ENCODE measurements at places on chromosomes 2 and 18.

- no peak for DNase-seq
Measured at GRCh38 chr2:68911246-68911645, 40.0 kb upstream of the BMP10 start.

- DNase-seq: no peak
Measured at GRCh38 chr18:70468861-70469547, 180.2 kb downstream of the SOCS6 start.

DNA sequence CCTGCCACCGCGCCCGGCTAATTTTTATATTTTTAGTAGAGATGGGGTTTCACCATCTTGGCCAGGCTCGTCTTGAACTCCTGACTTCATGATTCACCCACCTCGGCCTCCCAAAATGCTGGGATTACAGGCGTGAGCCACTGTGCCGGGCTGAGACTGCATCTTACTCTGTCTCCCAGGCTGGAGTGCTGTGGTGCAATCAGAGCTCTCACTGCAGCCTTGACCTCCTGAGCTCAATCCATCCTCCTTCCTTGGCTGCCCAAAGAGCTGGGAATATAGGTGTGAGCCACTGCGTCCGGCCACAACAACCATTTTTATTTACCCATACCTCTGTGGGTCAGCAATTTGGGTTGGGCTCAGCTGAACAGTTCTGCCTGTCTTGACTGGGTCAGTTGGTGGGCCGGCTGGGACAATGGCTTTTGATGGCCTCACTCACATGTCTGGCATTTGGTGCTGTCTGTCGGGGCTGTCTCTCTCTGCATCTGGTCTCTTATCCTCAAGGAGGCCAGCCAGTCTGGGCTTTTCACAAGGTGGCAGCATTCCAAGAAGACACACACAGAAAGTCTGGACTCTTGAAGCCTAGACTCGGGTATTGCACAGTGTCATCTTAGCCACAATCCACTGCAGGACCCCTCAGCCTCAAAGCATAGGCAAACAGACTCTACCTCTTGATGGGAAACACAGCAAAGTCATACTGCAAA lies 116.8 kb upstream of the GATA6 start:
- no peak for DNase-seq

DNA sequence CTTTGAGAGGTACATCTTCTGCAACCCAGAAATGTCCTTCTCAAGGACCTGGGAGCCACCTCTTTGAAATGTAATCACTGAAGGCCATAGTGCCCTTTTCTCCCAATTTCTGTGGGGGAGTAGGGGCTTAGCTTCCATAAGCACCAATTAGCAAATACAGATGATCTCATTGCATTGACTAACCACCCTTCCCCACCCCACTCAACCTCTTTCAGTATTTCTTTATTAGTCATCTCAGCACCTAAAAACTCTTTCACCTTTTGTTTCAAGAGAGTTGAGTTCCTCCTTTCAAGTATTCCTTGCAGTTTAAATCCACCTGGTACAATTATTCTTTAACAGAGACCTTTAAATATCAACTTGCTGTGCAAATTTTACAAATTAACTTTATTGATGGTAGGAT lies 1011.8 kb upstream of the CDH2 start:
- DNase-seq: no peak

GRCh38 chr2:1931003-1931914 lies 186.9 kb upstream of the PXDN start:
- DNase-seq: no peak

DNA sequence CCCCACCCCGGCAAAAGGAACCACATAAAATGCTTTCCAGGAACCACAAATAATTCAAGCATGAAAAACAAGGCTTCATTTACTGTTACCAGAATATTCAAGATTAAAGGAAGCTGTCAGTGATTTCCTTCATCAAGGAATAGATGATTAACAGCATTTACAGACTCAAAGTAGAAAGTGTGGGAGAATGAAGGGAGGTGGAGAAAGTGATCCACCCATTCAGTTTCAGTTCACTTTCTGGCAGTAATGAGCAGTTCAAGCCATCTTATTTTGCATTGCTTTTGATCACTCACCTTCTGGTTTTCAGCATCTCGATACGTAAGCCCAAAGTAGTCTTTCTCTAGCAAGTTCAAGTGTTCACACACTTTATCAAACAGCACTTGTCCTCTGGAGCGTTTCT lies 99.0 kb downstream of the EPB41L3 start:
- no peak for DNase-seq

DNA sequence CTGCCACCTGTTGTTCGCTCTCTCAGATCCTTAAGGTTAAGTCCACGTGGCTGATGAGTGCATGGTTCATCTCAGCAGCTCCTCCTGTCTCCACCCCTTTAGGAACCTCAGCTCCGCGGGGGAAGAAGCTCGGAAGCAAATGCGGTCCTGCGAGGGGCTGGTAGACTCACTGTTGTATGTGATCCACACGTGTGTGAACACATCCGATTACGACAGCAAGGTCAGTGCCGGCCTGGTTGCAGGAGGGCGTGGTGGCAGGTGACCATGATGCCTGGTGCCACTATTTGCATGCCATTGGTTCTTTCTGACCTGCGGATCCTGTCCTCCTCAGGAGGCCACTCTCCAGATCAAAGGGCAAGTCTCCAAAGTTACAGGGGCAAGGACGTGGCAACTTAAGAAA lies 133.9 kb upstream of the DAPL1 start:
- DNase-seq: no peak

DNA sequence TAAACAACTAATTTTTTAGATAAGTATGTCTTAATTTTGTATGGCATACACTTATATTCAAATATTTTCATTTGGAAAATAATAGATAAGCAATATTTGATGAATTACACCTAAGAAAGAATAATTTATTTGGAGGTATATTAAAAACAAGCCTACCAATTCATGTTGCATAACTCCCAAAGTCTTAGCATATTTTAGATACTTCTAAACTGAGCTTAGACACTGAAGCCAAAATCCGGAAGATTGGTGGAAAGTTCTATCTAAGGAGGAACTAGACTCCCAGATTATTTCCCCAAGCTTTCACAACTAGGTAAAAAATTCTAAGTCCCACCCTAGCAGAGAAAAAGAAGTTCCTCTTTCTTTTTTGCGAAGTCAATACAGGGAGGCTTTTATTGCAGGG lies 221.0 kb upstream of the MMADHC start:
- no peak for DNase-seq

- no peak for DNase-seq
Measured at GRCh38 chr18:11955239-11956029, 25.9 kb upstream of the IMPA2 start.

DNA sequence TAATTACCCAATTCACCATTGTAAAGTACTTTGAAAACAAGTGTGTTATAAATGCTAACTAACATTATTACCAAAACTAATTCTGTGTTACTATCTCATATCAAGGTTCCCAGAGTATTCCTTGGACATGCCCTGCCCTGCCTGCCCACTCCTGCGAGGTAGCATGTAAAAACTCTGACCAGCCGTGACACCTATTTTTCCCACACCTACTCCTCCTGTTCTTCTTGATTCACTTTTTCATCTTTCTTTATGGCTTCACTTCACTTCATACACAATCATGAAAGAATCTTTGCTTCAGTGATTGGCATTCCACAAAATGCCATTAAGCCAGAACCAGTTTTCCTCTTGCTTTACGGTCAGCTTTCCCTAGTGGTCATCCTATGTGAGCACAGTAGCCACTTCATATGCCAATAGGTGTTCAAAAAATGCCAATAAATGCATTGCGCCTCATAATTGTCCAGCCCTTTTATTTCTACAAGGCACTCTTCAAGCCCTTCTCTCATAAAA lies 42.6 kb upstream of the SETBP1 start:
- DNase-seq: no peak

- DNase-seq: no peak
Measured at GRCh38 chr2:6883448-6884122, 6.0 kb downstream of the RSAD2 start.

DNA sequence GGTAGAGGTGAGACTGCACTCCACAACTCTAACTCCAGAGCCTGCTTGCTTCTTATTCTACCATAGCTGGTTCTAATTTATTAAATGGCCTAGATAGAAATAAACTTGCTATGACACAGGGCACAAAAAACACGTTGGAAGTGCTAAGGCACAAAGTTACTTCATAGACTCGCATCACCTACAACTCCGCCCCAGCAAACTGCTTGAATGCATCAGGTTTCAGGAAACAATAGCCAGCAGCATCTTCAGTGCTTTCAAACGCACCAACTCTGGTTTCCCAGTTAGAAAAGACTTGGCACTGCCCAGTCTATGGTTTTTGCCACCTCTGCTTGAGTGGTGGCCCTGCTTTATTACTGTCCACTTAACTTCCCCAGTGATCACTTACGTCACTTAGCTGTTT lies 142.6 kb downstream of the RIF1 start:
- no peak for DNase-seq

DNA sequence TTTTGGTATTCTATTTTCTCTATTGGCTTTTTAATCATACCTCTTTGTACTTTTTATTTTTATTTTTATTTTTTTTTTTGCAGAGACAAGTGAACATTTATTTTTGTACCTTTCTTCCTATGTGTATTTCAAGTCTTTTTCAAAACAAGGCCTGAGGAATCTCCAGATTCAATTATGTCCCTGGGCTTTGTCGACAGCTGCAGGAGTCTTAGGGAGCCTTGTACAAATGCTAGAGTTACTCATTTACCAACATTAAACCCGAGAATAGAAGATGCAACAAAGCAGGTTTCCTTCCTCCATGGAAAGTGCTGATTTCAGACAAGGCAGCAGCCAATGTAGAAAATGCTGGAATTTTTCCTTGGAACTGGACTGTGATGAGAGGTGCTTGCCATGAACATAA lies 242.8 kb downstream of the TNS1 start:
- DNase-seq: no peak

DNA sequence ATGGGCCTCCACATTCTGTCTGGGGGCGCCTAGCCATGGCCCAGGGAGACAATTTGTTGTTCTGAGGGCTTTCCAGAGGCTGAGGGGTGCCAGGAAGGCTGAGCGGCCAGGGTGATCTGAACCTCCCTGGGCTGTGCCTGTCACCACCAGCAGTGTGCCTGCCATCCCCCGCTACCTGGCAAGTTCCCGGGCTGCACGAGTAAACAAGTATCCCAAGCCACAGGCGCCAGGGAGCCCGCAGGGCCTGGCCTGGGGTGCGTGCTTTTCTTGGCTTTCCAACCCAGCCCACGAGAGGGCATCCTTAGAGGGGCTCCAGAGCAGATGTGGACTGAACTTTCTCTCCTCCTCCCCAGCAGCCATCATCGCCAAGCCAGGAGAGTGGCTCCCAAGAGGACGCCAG lies 35.1 kb upstream of the B3GNT7 start:
- DNase-seq: no peak

GRCh38 chr2:199019898-199020507 lies 437.7 kb downstream of the SATB2 start:
- no peak for DNase-seq

- DNase-seq: no peak
Measured at GRCh38 chr18:44733069-44733753, 52.5 kb downstream of the SETBP1 start.

- peak; percentile 6 for DNase-seq
Measured at GRCh38 chr18:26549263-26550094, 1.1 kb upstream of the KCTD1 start.

GRCh38 chr2:15828576-15828975 lies 111.8 kb upstream of the MYCN start:
- DNase-seq: no peak

DNA sequence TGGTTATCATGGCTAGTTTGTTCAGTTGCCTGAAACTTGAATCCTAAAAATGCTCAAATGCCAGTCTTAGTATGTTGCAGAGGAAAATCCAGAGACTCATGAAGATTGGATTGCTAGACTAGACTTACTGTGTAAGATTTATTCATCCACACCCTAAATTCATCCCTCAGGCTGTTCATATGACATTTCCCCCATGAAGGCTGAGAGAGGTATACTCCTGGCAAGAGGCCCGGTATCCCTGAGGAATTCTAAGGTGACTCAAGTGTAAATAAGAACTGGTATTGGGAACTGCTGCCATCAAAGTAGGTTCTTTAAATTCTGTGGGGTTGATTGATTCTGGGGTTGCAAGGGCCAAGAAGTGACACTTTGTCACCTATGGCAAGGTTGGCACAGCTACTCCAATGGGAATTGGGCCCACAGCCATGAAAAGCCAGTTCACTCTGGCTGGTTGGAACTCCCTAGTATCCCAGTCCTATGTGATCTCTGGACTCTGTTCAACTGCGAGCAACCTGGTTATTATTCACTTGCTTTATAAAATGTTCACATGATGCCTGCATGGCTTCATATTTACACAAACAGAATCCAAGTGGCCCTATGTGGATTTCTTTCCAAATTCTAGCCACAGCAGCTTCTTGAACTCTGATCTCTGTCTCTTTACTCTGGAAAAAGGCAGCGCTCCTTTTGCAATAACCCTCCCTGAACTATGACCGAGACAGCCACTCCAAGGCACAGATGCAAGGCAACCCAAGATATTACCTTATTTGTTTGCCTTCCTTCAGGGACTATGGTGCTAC lies 429.1 kb downstream of the CBLN2 start:
- no peak for DNase-seq

DNA sequence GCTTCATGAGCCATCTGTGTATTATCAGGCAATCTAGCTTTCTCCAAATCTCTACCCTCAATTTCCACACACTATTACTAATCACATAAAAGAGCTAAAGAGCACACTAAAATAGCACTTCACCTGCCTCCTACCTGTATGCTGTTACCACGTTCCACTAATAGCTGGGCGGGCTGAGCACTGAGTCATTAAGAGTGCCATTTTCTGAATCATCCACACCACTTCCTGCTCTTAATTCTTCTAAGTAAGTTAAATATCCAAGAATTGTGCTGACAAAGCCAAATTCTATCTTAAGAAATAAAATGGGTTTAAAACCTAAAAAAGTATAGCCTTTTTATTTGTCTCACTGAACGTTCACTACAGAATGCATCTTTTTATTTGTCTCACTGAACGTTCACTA lies 35.7 kb downstream of the NOL10 start:
- peak; percentile 59 for DNase-seq

DNA sequence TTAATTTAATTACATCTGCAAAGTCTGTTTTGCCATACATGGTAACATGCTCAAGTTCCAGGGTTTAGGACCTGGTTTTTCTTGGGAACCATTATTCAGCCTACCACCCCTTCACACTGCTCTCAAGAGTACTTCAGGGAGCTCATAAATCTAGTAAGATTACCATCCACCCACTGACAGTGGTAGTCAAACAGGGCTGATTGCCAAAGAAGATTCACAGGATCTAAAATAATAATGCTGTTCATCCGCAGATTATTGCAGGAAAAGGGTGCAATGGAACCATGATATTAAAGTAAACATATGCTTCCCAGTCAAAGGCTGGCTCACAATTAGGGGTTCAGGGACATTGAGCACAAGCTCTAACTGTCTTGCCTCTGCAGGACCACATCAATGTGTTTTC lies 148.0 kb upstream of the CYRIA start:
- no peak for DNase-seq

GRCh38 chr2:32264422-32265105 lies at the start of gene NLRC4:
Gene NLRC4 (minus strand): TSS chr2:32264886. CDS start chr2:32256775, 8,111 bp downstream.
- DNase-seq: no peak

- DNase-seq: no peak
Measured at GRCh38 chr2:227932001-227932400, 60.6 kb downstream of the DAW1 start.
